ENCODE measurements at places on chromosomes 5 and 9.

DNA sequence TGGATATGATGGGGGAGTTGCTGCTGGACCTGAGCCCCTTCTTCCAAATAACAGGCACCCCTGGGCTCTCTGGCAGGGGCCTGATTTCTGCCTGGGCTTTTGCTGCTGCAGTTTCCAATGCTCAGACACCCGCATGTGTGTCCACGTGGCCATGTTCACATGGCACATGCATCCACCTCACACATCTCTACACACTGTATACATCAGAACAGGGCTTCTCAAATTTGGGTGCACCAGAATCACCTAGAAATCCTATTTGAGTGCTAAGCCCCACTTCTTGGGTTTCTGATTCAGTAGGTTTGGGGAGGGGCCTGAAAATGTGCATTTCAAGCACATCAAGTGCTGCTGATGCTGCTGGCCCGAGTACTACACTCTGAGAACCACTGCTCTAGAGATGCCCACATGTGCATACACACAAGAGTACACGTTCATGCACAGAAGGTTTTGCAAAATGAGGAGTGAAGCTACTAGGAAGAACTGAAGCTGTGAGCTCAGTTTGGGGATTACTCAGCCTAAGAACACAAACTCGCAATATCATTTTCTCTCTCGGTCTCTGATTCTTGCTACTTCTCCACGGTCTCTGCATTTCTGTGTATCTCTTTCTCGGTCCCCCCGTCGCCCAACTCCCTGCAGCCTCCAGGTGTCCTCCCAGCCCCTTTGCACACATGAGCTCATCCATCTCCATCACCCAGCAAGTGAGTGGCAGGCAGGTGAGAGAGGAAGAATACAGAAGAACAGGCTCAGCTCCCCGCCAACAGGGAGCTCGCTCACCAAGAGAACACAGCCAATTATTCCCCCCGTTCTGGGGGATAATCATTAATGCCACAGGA lies 97.0 kb downstream of the PCDH1 start:
- no peak for DNase-seq

- DNase-seq, result peak; percentile 68
Observed at GRCh38 chr5:177456976-177457851, 10.6 kb downstream of the PRR7 start.

GRCh38 chr9:77810637-77811119 lies 162.6 kb upstream of the GNA14 start:
- no peak for DNase-seq

- DNase-seq, result no peak
Observed at GRCh38 chr5:167816354-167816753, 475.1 kb upstream of the WWC1 start.

DNA sequence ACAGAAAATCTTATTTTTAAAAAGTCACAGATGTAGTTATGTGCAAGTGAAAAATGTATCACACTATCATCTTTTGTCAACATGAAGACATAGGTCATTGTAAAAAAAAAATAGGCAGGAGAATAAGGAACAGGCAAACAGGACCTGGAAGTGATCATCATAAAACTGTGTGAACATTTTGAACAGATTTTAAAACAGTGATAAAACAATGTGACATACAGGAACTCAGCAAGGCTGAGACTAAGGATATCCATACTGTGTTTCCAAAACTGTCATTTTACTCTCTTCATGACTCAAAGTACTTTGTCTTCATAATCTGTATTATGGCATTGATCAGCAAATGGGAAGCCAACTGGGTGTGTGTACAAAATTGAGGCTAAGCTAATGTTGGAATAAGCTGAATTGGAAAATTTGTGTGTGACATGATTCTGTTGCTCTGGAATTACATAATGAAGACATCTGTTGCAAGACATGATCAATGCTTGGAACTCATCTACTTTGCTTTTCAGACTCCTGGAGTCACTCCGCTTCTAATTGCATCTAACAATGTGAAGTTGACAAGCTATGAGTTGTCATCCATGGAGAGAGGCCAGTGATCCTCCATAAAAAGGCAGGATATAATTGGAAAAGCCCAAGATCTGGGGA lies 978.7 kb upstream of the NUDT12 start:
- no peak for DNase-seq

GRCh38 chr9:33051144-33051543 lies 25.3 kb downstream of the SMU1 start:
- no peak for DNase-seq

DNA sequence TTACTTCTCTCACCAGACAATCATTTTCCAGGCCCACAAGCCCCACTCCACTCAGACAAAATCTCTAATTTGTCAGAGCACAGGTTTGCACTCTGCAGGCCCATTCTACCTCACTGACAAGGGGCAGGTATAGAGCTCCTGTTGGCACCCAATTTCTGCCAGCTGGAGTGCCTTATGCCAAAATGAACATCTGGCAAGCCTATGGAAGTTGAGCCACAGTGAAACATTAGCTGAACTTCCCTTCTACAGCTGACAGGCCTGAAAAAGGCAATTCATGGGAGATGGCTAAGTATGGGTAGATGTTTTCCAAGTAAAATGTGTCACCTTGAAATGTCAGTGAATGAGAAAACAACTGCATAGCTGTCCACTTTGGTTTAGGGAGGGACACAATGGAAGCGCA lies 87.0 kb downstream of the SPOCK1 start:
- no peak for DNase-seq

DNA sequence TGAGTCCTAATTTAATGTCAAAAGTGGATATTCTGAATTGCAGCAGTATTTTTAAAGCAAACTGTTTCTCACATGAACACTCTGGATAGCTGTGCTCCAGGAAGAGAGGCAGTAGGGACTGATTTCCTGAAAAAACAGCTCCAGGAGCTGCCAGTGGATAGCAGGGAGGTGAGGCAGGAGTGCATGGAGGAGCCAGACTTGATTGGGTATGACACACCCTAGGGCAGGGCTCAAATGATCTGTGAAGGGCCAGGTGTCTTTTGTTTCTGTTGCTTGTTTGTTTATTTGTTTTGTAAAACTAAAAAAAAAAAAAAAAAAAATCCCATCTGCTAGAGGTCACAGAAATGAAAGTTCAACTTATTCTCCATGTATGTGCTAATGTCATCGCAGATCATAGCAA lies 83.4 kb downstream of the ADRB2 start:
- DNase-seq, result no peak

GRCh38 chr5:132114150-132115121 lies 40.8 kb downstream of the CSF2 start:
- DNase-seq, result no peak

DNA sequence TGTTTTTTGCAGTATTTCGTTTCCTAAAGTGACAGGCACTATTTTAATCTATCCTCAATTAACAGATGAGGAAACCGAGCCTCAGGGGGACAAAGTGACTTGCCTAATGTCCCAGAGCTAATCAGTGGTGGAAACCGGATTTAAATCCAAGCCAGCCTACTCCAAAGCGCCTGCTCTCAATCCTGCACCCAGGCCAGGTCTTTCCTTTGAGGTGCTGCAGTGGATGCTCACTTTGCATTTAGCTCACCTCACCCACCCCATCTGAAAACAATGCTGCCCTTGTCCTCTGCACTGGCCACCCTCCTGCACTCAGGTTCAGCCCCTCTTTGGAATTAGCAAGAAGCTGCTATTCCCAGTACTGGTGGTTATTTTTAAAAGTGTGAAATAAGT lies 16.0 kb downstream of the ANGPTL2 start:
- DNase-seq, result no peak

- no peak for DNase-seq
Observed at GRCh38 chr9:100131216-100131615, 32.2 kb downstream of the INVS start.

GRCh38 chr5:132411304-132412013 lies 41.9 kb downstream of the SLC22A5 start:
- DNase-seq, result no peak

- no peak for DNase-seq
Observed at GRCh38 chr9:93648836-93649235, 72.5 kb downstream of the PHF2 start.

DNA sequence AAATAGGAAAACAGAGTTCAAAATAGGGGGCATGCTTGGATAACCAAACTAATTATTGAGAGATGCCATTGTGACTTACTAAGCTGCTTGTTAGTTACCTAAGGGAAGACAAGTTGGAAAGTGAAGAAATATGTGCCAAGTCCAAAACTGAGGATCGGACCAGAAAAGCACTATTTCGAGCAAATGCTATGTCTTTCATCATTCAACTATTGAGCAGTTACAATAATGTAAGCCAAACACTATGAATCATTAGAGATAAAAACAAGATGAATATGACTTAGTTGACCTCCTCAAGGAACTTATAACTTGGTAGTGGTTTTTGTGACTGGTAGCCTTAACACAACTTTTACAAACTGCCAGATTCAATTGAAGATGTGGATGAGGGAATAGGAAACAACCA lies 240.6 kb upstream of the MPDZ start:
- DNase-seq, result no peak

- DNase-seq, result no peak
Observed at GRCh38 chr5:36535859-36536615, 70.4 kb upstream of the SLC1A3 start.

Data from activated T-cell treated with anti-CD3 and anti-CD28 coated beads for 48 hours (primary cell).